Thoracic aorta (tissue), 2 donors: ENCODE measurements at places on chromosomes 1 and 21. TPM values are rescaled to one million over a fixed set of nuclear protein-coding genes. Genes with fewer than 3 reads are reported as not detected.

Gene LTN1
- 26.8 TPM for total RNA-seq

Gene IVL
- not detected for total RNA-seq

Gene LCE6A
- total RNA-seq, result not detected

Gene TM2D1
- total RNA-seq, result 93.7 TPM

DNA sequence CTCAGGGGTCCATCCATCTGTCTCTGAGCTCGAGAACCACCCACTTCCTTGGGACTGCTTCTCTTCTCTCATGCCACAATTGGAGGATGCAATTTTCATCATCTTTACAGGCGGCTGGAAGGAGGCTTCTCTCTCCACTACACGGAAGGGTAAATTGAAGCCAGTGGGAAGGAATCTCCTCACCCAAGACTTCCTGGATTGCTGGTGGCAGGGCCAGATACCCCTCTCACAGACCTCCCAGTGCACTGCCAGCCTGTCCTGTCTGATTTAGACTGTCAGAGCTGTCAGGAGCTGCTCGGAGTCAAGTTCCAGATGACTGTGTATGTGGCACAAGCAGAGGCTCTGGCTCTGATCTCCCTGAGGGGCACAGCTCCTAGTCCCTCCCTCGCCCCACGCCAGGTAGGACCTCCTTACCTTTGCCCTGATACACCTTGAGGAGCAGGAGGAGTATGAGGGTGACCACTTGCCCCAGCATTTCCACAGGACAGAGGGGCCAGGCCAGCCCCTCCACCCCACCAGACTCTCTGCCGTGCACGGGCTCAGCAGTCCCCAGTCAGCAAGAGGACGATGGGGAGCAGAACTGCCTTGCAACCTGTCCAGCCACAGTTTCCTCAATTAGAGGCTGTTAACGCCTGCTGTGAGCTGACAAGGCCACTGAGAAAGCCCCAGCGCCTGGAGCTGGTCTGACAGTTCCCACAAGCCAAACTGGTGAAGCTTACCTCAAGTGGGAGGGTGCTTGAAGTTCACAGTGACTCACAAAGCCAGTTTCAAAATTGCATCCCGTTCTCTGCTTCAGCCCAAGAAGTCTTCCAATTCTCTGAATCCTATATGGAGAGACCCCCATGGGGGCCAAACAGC lies at the start of gene CD244:
CD244 (minus strand) TSS at position 685 of the 858 bp plus-strand sequence; CDS start at position 475, 210 bp downstream.
- DNase-seq, result no peak

Gene CCDC18
- 4.0 TPM for total RNA-seq

Gene OR6K2
- not detected for total RNA-seq
